ENCODE measurements at places on chromosomes 7 and 10. TPM values are rescaled to one million over a fixed set of nuclear protein-coding genes. Genes with fewer than 3 reads are reported as not detected.

GRCh38 chr7:47298636-47299035 lies 283.3 kb downstream of the TNS3 start:
- no peak for DNase-seq

DNA sequence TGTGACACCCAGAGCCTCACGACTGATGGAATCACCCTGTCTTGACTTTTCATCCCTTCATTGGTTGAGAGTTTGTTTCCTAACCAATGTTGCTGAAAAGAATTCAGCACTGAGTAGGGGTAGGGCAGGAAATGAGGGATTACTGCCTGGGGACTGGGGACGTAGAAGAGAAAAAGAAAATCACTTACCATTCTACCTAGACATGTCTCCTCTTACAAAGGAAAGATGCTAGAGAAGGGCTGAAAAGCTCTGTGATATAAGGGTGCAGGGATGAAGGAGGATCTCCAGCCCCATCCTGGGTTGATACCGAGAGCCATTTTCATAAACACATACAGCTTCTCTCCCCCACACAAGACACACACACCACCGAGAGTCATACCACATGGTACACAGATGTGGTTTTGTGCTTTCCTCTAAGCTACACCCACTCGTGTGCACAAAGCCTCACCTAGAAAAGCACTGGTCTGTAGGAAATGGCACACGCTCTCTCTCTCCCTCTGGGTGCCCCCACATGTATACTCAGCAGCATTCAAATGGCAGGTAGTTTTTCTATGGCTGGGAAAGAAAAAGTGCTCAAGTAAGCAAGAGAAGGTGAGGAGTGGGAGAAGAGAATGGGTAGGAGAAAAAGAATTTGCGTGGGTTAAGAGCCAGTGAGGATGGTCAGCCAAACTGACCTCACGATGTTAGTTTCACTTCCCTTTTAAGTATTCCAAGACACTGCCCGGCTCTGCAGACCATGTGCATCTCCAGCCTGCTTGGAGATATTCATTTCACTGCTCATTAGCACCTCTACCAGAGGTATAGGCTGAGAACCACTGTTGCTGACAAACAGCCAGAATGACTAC lies 85.8 kb downstream of the CALD1 start:
- no peak for DNase-seq

- DNase-seq: no peak
Observed at GRCh38 chr10:72259491-72260238, 14.1 kb upstream of the DDIT4 start.

GRCh38 chr10:126160571-126160970 lies 227.7 kb downstream of the ADAM12 start:
- DNase-seq: no peak

DNA sequence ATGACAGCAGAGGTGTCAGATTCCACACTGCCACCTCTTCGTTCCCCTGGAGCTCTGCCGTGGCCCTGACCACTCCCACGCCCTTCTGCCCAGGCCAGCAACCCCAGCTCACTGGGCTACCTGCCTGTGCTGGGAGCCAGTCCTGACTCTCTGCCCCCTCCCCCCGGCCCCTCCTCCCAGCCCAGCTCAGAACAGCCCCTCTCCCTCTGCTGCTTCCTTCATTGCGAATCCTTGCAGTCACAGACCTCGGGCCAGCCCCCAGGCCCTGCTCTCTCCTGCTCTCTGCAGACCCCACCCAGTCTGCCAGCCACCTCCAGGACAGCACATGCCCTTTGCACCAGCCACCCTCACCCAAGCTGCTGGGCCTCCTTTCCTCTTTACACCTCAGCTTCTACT lies 60.4 kb downstream of the TCERG1L start:
- DNase-seq: no peak

FFAR4 gene
- 1.4 TPM for total RNA-seq

- DNase-seq: no peak
Observed at GRCh38 chr7:54992871-54993475, 25.8 kb upstream of the EGFR start.

DNA sequence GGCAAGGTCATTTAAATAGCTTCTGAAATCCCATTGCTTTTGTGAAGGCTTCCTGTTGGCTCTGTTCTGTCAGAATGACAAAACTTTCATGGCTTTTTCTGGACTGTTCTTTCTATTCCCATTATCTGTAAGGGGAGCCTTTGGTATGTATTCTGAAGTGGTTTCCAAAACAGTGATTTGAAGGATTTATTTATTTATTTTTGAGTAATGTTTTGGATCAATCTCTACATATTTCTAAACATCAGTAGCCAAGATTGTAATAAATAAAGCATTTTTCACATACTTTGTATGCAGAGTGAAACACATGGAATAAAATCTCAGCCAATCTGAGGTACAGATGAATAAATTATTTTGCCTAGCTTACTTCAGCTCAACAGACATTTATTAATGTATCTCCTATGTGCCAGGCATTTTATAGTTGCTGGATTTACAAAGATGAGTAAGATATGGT lies 121.1 kb downstream of the BBS9 start:
- DNase-seq: no peak

GRCh38 chr7:27677912-27678612 lies 15.4 kb upstream of the HIBADH start:
- DNase-seq: peak; percentile 21

DNA sequence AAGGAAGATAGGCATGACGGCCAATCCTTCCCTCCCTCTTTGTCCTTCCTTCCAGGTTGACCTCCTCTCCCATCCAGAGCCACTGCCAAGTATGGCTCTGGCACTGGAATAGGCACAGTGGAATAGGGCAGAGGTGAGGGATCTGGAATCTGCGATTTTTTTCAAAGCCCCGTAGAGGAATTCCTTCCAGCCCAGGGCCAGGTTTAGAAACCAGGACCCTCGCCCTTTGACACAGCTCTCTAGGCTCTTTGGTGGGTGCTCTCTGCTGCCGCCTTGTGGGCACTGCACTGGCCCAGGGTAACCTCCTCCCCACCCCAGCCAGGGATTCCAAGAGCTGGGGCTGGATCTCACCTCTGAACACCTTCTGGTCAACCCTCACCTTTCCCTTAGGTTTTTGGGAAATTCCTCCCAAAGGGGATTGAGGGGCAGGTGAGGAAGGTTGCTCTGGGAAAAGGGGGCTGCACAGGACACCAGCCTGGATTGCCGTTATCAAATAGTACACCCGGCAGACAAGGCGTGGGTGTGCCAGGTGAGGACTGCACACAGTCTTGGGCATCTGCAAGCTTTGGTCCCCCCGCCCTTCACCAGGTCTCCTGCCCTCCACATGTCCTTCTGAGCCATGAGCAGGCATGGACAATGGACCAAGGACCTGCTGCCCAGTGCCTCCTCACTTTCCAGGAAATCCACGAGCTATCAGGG lies 22.8 kb downstream of the C10orf105 start:
- DNase-seq: peak; percentile 74

DNA sequence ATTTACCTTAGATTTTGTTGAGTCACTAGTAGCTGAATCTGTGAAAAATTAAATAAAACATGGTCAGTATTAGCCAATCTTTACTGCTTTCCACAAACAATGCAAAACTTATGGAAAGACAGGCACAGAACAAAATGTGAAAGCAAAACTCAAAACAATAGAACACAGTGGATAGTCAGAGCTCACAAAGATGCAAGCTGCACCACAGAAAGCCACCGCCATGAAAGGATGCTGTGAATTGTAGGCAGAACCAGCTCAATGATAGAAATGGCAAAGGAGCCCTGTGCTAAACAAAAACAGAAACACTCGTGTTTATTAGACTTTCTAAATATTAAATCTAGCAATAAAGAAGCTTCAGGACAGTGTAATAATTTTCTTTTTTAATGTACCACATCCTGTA lies 134.4 kb downstream of the ARHGAP21 start:
- no peak for DNase-seq

DNA sequence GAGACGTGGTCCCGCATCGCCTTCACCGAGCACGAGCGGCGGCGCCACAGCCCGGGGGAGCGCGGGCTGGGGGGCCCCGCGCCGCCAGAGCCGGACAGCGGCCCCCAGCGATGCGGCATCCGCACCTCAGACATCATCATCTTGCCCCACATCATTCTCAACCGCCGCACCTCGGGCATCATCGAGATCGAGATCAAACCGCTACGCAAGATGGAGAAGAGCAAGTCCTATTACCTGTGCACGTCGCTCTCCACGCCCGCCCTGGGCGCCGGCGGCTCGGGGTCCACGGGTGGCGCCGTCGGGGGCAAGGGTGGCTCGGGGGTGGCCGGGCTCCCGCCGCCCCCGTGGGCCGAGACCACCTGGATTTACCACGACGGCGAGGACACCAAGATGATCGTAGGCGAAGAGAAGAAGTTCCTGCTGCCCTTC lies 737 bp downstream of the CNNM2 start:
- no peak for DNase-seq

- DNase-seq: no peak
Observed at GRCh38 chr7:143285470-143285778, 666 bp downstream of the TMEM139 start.

VSTM2A gene
- not detected for total RNA-seq

- DNase-seq: no peak
Observed at GRCh38 chr7:139054101-139054500, 18.3 kb upstream of the ZC3HAV1L start.

DNA sequence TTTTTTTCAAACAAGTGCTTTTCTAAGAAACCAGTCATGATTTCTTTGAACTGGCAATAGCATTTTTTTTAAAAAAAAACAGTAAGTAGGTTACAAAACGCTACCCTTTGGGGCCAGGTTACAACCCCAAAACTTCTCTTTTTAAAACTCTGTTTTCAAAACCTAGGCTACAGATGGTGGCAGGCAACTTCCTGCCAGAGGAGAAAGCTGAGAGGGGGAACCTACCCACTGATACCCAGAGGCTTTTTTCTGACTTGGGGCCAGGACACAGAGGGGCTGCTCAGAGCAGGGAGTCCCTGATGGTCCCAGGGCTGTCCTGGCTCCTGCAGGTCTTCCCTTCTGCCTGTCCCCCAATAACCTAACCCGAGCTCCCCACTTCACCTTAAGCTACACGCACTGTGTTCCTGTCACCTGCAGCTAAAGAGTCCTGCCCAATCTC lies 6.9 kb downstream of the STN1 start:
- no peak for DNase-seq

MPP7 gene
- 9.7 TPM for total RNA-seq

TUBAL3 gene
- total RNA-seq: 0.31 TPM

DNA sequence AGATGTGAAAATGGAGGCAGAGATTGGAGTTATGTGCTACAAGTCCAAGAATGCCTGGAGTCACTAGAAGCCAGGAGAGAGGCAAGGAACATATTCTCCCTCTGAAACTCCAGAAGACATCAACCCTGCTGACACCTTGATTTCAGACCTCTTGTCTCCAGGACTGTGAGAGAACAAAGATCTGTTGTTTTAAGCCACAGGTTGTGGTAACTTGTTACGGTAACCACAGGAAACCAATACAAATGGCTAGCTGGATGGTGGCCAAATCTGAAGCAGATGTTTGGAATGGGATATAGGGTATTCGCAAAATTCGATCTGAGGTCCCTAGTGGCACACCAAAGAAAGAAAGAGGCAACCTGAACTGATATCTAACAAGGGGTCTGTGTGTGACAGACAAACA lies 129.0 kb downstream of the HERPUD2 start:
- no peak for DNase-seq

- no peak for DNase-seq
Observed at GRCh38 chr10:21707498-21707897, 173.5 kb downstream of the MLLT10 start.

DNA sequence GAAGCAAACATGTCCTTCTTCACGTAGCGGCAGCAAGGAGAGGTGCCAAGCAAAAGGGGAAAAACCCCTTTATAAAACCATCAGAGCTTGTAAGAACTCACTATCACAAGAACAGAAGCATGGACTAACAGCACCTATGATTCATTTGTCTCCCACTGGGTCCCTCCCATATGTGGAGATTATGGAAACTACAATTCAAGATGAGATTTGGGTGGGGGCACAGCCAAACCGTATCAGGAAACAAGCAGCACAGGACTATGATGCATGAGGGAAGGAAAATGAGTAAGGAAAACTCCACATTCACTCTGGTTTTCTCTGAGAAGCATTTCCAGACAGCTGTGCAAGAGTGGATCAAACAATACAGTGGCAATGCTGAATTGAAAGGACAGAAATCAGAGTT lies 81.6 kb downstream of the RSU1 start:
- no peak for DNase-seq

DNA sequence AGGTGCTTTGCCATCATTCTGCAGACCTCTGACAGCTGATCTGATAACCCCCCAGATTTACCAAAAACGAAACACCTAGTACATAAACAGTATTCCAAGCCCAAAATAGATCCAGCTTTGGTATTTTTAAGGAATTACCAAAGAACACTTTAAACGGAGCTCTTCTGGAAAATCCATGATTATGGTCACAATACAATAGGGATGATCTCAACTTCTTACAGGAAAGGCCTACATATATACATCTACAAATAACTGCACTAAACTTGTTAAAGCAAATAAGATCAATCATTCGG lies 69.7 kb downstream of the HTR7 start:
- DNase-seq: no peak

GRCh38 chr10:102106998-102107397 lies 13.2 kb downstream of the LDB1 start:
- no peak for DNase-seq

DNA sequence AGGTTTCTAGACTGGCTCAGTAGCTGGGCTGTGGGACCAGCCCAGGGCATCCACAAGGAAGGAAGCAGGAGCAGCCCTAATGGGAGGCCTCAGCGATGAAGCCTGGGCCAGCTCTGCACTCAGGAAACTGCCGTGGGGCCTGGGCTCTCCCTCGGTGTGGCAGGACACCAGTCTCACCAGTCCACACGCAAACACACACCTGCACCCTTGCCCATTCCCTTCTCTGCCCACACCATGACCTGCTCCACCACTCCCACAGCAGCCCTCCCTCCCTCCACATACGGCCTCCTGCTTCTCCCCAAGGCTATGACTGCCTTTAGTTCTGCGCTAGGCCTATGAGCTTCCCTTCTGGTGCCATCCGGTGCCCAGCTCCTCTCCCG lies 7.1 kb downstream of the FGF8 start:
- DNase-seq: no peak

GRCh38 chr7:25559581-25560367 lies 331.5 kb upstream of the NPVF start:
- no peak for DNase-seq

ZNF277 gene
- total RNA-seq: 16.2 TPM

DNA sequence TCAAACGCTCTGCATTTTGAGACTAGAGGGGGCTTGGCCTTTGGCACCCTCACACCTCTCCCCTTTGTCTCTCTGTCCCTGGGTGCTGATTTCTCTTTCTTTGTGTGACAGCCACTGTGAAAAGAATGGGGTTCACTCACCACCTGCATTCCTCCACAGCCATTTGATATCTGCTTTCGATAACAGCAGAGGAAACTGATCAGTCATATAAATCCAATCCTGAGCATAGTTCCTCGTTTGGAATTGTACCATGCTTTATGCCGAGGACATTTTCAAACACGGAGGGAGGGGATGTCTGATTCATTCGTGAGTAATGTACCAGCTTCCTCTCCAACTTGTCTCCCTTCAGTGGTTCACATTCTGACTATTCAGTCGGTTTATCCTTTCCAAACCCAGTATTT lies 15.8 kb downstream of the MET start:
- DNase-seq: no peak

DNA sequence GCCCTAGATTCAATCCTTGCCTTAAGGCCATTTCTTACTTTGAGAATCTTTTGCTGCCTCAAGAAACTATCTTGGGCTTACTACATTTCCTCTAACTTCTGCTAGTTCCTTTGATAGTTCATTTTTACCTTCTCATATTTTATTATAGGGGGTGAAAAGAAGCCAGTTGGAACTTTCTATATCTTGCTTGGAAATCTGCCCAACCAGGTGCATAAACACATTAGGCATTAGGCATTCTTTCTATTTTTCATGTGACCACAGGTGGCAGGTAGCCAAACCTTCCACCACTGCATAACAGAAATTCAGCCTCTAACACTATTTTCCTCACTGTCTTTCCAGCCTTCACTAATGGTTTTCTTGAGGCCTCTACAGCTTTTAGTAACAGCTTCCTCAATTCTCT lies 300.0 kb upstream of the SP8 start:
- no peak for DNase-seq
